Stimulated activated CD8-positive, alpha-beta memory T cell treated with anti-CD3 and anti-CD28 coated beads, Interleukin-2, amount 100 ng/mL, for 1 hour (primary cell): ENCODE measurements at places on chromosomes 6 and 20.
A peak's percentile ranks its signal among the peaks of the same experiment; 100 is the strongest.

- DNase-seq: no peak
Observed at GRCh38 chr6:124961464-124961776, 817 bp upstream of the RNF217 start.

DNA sequence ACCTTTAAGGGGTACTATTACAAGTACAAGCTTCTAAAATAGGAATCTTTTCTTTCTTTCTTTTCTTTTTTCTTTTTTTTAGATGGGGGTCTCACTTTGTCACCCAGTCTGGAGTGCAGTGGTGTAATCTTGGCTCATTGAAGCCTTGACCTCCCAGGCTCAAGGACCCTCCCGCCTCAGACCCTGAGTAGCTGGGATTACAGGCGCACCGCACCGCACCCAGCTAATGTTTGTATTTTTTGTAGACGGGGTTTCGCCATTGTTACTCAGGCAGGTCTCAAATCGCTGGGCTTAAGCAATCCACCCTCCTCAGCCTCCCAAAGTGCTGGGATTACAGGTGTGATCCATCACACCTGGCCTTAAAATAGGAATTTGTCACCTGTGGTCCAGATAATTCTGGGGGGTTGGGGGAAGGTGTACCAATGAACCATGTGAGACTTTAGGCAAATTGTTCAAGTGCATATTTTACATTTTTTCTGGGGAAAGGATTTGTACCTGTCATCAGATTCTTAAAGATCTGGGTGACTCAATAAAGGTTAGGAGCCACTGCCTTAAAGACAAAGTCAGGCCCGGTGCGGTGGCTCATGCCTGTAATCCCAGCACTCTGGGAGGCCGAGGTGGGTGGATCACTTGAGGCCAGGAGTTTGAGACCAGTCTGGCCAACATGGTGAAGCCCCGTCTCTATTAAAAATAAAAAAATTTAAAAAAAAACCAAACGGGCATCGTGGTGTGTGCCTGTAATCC, 19.7 kb upstream of the SYNJ2 start:
- no peak for DNase-seq

- DNase-seq: no peak
Observed at GRCh38 chr20:41654292-41654691, 36.1 kb upstream of the CHD6 start.

DNA sequence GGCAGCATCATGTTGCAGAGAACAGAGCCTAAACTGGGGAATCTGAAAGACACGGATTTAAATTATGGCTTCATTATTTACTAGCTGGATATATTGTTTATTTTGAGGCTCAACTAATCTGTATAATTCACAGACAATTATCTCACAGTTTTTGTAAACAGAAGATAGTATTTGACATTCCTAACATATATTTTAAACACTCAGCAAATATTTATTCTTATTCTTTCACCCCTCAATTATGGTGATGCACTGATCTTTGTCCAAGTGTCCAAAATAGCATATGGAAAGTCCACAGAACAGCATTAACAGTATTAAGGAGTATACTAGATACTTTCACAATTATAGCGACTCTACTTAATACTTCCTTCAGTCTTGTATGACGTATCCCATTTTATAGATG, 257.0 kb downstream of the ADGRG6 start:
- DNase-seq: no peak

- no peak for DNase-seq
Observed at GRCh38 chr6:71496018-71496721, 207.6 kb downstream of the OGFRL1 start.

- no peak for DNase-seq
Observed at GRCh38 chr20:21796059-21796458, 90.6 kb downstream of the PAX1 start.

- no peak for DNase-seq
Observed at GRCh38 chr6:108492131-108492766, 68.5 kb upstream of the FOXO3 start.

DNA sequence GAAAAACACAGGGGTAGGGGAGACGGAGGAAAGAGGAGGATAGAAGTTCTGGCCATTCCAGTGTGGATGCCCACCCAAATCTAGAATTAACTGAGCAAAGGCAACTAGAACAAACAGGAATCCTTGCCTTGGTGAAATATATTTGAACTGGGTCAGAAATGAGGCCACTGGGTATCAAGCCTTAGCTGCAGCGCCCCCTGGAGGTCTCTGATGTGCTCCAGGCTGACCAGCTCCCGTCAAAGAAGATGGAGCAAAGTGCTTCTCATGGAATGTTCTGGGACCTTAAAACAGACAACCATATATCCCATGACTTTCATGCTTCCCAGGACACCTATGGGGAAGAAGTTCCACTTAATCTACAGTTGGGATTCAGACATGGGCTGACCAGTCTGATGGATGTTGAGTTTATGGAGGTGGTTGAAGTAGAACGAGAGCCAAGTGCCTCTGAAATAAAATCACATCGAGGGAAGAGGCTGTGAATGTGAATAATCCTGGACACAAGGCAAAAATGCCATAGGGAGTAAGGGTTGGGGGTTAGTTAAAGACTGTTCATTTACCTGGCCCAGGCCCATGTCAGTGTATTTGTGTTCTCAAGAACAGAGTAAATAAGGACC, 50.4 kb downstream of the HLA-DPB1 start:
- peak; percentile 55 for DNase-seq

GRCh38 chr20:46905364-46906125, 10.9 kb downstream of the EYA2 start:
- DNase-seq: no peak

- DNase-seq: no peak
Observed at GRCh38 chr6:46320505-46320904, 149.7 kb upstream of the ENPP5 start.

GRCh38 chr20:32452776-32453466, 94.8 kb downstream of the ASXL1 start:
- no peak for DNase-seq

GRCh38 chr6:142406131-142406530, 104.3 kb downstream of the ADGRG6 start:
- DNase-seq: no peak

- DNase-seq: no peak
Observed at GRCh38 chr6:157571269-157571668, 190.3 kb downstream of the ZDHHC14 start.

- no peak for DNase-seq
Observed at GRCh38 chr20:21251278-21251677, 51.9 kb upstream of the XRN2 start.

- no peak for DNase-seq
Observed at GRCh38 chr6:138673346-138674014, 100.1 kb upstream of the CCDC28A start.

DNA sequence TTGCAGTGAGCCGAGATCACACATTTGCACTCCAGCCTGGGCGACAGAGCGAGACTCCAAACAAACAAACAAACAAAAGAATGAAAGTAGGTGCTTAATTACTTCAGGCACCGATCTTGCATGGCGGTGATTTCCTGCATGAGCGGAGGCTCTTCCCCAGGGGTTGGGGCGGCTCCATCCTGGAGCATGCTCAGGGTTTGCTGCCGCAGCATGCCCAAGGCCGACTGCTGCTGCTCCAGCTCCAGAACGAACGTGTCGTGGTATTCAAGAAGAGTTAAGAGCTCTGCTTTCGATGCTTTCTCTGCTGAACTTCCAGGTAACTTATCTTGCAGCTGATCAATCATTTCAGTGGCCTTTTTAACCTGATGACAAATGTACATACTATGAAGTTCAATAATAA, 313.8 kb downstream of the SYNE1 start:
- no peak for DNase-seq
